ENCODE measurements at places on chromosomes 1 and 21.

- DNase-seq, result no peak
Observed at GRCh38 chr1:46689897-46690296, 18.2 kb downstream of the TEX38 start.

GRCh38 chr1:182725259-182726255, 41.2 kb upstream of the RGS8 start:
- DNase-seq, result no peak

GRCh38 chr21:41653243-41653953, 113.5 kb downstream of the RIPK4 start:
- no peak for DNase-seq

DNA sequence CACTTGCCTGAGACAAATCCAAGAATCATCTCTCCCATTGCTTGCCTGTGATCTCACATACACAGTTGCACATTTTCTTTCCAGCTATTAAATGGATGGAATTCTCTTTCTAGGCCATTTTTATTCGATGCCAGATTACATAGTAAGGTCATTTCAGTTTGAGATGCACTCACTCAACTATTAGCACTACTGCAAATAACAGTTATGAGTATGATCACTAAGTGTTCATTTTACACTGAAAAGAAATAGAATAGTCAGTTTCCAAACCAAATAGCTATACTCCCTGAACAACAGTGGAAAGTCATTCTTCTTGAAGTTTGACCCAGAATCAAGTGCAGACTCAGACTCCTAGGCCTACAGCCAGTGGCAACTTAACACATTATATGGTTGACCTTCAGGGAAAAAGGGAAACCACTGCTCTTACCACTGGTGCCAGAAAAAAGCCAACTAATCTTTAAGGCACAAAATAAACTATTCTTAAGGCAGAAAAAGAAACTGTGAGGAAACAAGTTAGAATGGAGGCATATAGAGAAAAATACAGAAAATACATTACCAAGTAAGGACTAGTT, 31.5 kb downstream of the WNT2B start:
- no peak for DNase-seq

- DNase-seq, result no peak
Observed at GRCh38 chr1:41939194-41939593, 20.5 kb upstream of the HIVEP3 start.

GRCh38 chr21:42125571-42126544, 54.7 kb downstream of the UMODL1 start:
- no peak for DNase-seq

GRCh38 chr1:27596261-27596660, 7.7 kb downstream of the AHDC1 start:
- no peak for DNase-seq

- DNase-seq, result no peak
Observed at GRCh38 chr1:164928232-164928812, 369.3 kb downstream of the PBX1 start.

GRCh38 chr1:168959382-168959781, 147.1 kb upstream of the ATP1B1 start:
- DNase-seq, result no peak

DNA sequence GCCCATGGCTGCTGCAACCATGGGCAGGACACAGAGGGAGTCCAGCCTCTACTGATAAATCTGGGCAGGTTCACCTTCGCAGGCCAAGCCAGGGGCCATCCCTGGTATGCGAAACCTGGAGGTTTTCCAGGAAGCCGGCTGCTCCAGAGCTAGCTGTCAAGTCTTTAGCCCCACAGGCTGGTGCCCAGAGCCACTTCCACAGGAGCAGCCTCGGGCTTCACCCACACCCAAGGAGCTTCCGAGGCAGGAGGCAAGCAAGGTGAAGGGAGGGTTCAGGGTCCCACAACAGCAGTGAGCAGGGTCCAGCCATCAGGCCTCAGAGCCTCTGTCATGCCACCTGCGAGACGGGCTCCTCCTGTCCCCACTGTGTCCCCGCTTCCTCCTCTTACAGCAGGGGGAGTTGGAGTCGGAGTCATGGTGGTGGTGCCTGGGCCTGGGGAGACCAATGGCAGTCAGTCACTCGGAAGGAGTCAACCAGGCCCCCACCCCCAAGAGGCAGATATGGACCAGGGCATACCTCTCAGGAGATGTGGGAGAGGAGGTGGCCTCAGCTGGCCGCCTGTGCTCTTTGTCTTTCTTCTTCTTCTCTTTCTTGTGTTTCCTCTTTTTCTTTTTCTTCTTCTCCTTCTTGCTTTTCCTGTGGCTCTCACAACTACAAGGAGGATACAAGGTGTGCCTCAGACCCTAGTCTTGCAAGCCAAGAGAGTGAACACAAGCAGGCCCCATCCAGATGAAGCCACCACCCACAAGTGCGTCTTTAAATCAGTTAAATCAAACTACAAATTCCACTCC, 2.1 kb downstream of the C1orf35 start:
- DNase-seq, result no peak

DNA sequence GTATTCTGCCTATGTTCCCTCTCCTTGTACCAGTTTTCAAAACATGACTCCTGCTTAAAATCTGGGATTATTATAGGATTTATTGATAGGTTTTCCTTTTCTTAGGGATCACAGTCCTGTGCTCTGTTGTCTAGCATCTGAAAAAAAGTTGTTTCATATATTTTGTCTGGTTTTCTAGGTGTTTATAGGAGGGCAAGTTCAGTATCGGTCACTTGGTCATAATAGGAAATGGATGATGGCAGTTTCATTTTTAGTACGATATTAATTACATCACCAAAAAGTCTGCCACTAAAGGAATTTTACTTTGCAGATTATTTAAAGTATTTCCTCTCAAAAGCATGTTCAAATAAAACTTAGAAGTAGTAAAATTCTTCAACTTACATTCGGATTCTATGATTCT, 94.4 kb downstream of the RASAL2 start:
- no peak for DNase-seq

- peak; percentile 45 for DNase-seq
Observed at GRCh38 chr1:33460947-33461629, 11.4 kb upstream of the ZSCAN20 start.

DNA sequence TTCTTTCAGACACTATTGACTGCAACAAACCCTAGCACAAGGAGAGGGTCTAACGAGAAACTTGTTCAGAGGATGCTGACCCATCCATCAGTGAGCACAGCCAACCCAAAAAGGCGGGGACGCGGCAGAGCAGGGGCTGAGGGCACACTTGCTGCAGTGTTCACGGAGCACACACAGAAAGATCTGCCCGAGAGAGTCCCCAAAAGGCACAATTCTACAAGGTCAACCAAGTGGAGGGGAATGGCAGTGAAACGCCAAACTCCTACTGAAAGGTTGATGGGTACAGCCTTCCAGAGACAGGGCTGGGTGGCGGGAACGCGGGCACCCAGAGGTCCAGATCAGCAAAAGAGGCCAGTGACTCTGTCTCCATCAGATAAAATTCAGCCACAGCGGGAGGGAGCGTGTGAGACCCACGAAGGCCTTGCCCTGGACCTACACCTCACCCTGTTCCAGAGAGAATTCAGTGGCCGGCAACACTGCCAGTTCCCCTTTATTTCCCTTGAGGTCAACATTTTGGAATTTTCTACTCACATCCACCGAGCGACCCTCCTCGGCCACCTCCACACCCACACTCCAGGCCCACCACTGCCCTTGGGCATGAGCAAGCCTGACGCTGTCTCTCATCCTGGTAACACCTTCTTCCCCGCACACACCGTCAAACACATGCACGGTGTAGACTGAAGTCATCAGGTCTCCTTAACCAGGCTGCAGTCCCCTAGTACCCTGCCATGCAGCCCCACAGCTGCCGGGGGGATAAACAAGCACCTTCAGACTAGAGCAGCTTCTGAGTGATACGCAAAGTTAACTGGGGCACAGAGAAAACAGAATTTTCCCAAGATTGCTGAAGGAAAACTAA, 5.5 kb downstream of the GNG4 start:
- DNase-seq, result no peak

- DNase-seq, result no peak
Observed at GRCh38 chr1:90435351-90435750, 281.8 kb downstream of the BARHL2 start.

DNA sequence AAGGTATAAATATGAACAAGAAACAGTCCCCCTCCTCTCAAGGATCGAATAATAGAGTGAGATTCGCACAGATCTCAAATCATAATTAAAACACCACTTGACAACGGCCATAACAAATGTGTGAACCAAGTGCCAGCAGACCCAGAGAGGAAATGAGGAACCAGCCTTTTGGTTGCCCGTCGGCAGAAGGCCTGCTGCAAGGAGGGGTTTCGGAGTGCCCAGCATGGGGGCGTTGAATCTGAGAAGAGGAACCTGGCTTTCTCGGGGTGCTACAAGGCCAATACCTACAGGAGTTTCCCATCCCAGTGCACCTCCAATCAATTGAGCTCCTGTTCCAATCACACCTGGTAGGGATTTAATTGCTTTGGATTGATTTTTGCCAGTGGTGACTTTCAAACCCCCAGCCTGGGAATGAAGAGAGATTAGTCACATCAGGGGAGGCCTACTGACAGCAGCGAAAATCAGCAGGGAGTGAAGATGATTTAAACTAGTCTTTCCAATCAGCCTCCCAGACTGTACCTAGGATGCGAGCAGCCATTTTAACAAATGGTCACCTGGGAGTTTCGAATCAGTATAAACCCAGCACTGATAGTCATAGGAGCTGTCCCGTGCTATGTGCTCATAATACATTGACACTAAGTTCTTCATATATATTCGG, 263.8 kb downstream of the KAZN start:
- no peak for DNase-seq

GRCh38 chr1:170544624-170545023, 12.7 kb downstream of the GORAB start:
- no peak for DNase-seq

DNA sequence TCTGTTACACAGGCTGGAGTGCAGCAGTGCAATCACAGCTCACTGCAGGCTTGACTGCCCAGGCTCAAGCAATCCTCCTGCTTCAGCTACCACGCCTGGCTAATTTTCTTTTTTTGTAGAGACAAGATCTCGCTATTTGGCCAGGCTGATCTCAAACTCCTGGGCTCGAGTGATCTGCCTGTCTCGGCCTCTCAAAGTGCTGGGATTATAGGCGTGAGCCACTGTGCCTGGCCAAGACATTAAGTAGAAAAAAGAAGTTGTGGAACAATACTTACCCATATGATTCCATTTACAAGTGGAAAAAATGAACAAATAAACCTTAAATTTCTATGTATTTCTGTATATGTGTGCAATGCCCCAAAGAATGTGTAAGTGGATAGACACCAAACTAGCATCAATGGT, 30.3 kb upstream of the ID3 start:
- no peak for DNase-seq

DNA sequence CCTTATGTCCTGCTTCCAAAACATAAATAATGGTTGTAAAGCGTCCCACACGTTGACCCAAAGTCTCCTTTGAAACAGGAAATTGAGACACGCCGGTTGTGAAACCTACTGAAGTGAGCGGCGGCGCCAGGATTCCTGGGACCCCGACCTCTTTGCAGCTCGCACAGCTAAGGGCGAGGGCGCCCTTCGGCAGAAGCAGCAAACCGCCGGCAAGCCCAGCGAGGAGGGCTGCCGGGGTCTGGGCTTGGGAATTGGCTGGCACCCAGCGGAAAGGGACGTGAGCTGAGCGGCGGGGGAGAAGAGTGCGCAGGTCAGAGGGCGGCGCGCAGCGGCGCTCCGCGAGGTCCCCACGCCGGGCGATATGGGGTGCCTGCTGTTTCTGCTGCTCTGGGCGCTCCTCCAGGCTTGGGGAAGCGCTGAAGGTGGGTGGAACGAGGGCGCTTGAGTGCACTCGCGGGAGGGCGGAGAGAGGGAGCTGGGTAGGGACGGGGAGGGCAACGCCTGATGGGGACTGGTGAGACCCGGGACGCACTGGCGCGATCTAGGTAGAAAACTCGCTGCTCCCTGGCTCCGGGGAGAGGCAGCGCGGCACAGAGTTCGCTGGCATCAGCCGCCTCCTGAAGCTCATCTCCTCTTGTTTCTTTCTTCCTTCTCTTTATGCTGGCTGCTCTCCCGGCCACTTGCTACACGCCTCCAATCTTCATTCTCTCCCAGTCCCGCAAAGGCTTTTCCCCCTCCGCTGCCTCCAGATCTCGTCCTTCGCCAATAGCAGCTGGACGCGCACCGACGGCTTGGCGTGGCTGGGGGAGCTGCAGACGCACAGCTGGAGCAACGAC, at the start of gene CD1D:
Gene CD1D, plus strand, starts transcription at position 155 of the 836 bp plus-strand sequence. Its CDS starts 207 bp downstream, at position 362.
- no peak for DNase-seq

GRCh38 chr21:31599013-31599412, 60.5 kb upstream of the SOD1 start:
- no peak for DNase-seq

DNA sequence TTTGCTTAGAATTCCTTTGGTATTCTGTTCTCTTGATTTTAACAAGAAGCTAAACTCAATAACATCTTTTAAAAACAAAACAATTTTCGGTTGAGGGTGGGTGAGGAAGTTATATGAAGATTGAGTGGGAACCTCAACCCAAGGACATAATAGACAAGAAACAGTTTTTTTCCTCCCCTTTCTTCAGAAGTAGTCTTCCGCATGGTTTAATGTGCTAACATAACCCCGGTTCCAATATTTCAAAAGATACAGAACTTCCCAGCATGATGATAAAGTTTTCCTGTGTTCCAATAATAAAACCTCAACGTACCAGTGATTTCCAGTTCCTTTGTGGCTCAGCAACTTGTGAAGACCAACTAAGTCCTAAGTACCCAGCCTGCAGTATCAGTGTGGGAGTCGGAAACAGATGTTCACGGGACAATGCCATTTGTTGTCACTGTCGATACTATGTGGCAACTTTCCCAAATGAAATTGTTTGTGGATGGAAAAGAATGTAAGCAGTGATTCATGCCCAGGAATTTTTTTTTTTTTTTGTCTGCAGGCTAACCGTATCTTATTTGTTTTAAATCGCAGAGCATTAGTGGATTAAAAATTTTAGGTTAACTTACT, 48.5 kb downstream of the NR5A2 start:
- DNase-seq, result no peak

GRCh38 chr1:61130338-61131000, 48.1 kb downstream of the NFIA start:
- no peak for DNase-seq

DNA sequence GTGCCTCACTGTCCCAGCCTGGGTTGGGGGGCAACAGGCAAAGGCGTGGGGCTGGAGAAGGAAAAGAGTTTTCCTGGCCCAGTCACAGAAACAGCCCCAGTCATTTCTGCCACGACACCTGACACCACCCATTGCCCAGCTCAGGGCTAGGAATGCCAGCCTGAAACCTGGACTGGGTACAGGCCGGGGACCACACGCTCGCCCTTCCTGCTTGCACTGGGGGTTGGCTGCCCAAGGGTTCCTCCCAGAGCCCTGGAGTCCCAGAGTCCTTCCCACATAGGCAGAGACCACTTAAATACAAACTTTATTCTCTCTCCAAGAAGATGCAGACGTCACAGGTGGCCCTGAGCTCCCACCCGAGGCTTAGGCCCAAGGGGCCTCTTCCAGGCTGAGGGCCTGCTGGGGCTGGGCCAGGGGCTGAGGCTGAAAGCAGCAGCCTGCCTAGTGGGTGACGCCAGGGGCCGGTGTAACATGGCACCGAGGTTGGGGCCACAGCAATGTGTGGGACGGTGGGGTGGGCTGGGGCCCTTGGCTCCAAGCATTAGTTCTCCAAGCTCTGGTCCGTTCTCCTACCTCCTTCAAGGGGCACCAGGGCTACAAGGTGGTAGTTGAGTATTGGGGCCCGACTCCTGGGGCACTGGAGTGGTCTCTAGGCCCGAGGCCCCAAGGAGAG, 1.6 kb downstream of the TMEM52 start:
- DNase-seq, result no peak
